ENCODE measurements at places on chromosomes 2 and 18.

GRCh38 chr2:223319601-223320000 lies 267.6 kb downstream of the KCNE4 start:
- DNase-seq = no peak

DNA sequence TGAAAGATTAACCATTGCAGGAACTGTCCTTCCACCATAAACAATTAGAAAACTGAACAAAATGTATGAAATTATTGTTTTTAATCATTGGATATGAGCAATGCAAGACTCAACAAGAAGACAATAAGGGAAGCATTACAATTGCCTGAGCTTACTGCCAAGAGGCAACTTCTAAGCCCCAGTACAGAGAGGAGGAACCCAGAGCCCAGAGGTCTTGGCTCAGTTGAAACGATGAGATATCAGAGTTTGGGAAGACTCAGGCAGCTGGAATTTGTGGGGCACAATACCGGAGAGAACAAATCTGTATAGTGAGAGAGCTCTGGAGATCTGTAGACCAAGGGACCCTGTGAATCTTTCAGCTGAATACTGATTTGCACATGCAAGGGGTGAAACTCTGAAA lies 80.6 kb upstream of the ZFP36L2 start:
- DNase-seq = no peak

DNA sequence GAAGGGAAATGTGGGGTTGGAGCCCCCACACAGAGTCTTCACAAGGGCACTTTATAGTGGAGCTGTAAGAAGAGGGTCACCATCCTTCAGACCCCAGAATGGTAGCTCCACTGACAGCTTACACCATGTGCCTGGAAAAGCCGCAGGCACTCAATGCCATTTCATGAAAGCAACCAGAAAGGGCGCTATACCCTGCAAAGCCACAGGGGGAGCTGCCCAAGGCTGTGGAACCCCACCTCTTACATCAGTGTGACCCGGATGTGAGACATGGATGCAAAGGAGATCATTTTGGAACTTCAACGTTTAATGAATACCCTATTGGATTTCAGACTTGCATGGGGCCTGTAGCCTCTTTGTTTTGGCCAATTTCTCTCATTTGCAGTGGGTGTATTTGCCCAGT lies 694.7 kb downstream of the CBLN2 start:
- DNase-seq = no peak

GRCh38 chr18:76823587-76824011 lies 1.2 kb downstream of the ZNF236 start:
- no peak for DNase-seq

DNA sequence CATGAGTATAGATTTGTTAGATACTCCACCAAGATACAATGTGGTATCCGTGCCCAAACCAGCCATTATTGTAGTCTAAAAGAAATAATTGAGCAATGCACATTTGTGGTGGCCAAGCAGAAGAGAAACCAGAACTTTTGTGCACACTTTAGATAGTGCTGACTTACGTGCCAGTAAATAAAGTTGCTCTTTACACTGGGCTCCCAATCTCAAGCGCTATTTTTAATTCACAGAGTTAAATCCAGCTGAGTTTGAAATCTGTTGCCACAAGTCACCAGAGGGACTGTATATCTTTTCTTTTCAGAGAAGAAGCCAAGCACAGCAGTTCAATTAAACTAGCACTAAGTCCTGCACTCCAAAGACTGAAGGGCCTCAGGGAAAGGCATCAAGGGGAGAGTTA lies 680.4 kb downstream of the TDRD15 start:
- DNase-seq = no peak

DNA sequence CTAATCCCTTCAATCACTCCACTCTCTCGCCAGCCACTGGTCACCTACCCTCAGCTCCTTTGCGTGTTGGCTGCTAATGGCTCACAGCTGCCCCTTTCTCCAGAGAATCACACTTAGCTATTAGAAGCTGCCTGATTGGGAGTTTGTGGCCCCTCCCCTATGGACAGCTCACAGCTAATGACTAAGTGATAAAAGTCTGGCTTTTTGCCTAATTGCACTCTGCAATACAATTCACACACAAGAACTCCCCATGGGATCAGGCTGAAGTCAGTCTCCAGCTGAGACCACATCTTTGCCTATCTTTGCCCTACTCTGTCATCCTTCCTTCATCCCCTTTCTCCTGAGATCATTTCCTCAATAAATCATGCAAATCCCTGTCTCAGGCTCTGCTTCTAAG lies 701.9 kb upstream of the RAB6C start:
- no peak for DNase-seq

DNA sequence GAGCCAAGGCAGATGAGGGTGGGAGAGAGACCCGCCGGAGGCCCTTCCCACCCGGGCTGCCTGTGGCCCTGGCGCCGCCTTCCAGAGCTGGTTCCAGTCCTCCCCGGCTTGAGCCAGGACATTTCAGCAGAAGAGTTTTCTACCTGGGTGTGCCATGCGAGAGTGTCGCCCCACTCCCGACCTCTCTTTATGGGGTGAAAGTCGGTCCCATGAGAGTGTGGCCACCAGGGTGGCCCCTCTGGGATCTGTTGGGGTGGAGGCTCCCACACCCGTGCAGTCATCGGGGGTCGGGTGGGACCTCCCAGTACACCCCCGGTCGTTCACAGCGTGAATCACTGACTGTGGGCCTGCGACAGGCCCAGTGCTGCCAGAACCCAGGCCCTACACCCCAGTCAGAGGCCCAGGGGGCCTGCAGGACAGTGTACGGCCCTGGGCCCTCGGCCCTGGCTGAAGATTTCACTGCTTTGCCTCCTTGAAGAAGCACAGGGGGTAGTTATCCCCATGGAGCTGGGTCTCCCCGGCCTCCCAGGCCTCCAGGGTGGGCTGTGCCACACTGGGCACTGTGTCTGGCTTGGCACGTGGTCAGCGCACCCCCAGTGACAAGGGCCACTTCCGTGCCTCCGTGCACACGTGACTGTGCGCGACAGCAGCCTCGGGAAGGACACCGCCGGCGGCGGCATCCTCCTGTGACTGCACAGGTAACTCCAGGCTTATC lies 5.9 kb downstream of the NFATC1 start:
- no peak for DNase-seq

- DNase-seq = no peak
These were observed 35.8 kb downstream of the SKOR2 start for GRCh38 chr18:47215554-47216138.

- no peak for DNase-seq
These were observed 296.6 kb downstream of the NAPG start for GRCh38 chr18:10822456-10822855.

GRCh38 chr2:169105476-169105875 lies 36.1 kb downstream of the DHRS9 start:
- no peak for DNase-seq

- no peak for DNase-seq
These were observed 29.2 kb downstream of the CAPN14 start for GRCh38 chr2:31188131-31188530.

DNA sequence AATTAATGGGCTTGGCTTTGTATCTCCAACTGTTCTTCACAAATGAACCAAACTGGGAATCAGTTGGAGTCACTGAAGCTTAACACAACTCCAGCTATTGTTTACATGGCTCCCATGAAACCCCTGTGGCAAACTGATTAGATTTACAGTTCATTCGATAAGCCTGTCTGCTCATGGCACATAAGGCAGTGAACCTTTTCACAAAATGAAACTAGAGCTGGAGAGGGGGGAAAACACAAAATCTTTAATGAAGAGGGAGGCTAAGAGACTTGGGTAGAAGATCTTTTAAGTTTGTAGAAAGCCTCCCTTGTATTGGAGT lies 11.6 kb upstream of the ITGA6 start:
- no peak for DNase-seq

DNA sequence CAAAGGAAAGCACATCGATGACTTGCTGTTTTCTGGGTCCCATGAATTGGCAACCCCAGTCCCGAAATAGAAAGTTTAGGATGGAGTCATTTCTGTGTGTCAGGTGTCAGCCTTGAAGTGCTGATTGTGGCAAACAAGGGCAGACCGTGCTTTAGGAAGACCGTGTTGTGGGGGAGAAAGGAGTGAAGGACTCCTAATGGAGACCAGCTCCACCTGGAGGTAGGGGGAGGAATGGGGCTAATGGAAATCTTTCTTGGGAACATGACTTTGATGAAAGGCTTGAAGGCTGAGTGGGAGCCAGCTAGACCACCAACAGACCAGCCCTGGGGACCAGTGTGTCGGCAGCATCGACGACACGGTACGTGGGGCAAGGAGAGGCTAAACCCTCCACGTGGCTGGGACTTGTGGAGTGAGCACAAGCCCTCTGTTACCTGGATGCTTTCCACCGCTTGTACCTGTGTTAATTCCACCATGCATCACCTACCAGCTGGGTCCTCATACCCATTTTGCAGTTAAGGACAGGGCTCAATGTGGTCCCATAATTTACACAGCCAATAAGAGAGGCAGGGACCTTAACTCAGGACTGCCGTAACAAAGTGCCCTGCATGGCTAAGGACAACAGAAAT lies 104.2 kb downstream of the SH3BP4 start:
- DNase-seq = peak; percentile 40

- DNase-seq = no peak
These were observed 659 bp downstream of the CHMP1B start for GRCh38 chr18:11851806-11852337.

DNA sequence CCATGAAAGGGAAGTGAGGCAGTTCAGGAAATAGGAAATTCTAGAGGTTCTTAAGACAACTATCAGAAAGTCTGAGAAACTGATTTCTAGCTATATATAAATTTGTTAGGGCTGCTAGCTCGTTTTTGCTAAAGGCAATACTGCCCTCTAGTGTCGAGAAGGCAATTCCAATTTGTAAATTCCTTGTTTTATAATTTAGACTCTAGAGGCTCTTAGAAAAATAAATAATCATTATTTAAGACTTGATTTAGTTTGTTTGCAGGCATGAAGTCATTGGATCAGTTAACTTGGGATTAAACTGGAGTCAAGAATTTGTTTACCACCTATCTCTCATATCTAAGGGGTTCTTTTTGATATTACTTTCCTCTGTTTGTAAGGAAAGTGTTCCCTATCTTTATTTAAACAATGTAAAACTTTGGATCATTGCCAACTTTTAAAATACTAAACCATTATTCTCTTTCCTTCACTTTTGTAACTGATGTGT lies 66.2 kb downstream of the ACVR2A start:
- no peak for DNase-seq

DNA sequence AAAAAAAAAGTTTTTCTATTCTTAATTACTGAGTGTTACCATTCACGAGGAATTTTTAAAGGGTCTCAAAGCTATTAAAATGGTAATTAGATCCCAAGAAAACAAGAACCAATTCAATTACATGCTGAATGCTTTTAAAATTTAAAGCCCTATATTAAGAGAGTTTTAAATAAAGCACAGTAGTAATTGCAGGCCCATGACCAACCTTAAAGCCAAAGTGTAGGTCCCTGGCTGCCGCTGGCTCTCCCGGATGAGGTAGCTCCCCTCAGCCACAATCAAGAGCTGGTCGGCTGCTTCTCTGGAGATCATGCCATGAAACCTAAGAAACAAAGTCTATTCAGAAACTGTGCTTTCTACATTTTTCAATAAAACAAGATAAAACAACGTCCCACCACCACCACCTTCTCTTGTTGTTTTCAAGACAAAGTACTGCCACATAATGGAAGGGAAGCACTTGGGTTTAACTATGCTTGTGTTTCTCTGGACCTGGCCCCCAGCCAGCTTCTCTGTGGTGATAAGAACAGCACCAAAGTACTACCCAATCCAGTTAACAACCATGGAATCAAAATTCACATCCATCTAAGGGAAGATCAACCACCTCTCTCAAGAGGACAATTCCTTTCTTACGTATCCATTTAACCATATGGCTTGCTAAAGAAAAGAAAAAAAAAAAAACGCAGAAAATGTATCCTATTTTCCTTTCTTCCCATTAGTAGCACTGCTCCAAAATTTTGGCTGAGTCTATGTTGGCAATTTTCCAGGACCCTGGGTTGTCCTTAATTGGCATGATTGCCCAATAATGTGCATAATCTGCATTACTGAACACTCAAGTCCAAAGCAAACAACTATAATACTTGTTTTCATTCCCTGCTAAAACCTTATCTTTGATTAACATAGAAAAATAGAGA lies 90.1 kb downstream of the CHN1 start:
- DNase-seq = no peak

DNA sequence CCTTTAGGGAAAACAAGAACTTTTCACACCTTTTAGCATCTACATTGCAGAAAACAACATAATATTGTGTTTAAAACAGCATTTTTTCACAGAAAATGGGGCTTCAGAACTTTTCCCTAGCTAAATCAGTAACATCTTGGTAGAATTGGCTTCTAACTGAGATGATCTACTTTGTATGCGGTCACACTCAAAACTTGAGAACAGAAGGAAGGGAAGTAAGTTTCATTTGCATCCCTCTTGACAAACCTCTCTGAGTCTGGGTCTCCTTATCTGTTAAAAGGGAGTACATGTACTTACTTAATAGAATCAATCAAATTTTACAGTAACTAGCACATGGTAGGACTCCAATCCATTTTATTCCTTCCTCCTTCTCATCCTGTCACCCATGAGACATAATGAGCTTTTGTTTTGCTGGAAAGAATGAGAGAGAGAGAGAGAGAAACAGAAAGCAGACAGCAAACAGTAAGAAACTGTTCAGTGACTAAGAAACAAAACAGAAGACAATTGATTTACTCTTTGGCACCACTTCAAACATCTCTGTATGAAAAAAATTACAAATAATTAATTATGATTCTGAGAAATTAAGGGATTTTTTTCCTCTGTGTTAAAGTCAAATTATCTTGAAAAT lies 387.3 kb downstream of the SATB2 start:
- no peak for DNase-seq

DNA sequence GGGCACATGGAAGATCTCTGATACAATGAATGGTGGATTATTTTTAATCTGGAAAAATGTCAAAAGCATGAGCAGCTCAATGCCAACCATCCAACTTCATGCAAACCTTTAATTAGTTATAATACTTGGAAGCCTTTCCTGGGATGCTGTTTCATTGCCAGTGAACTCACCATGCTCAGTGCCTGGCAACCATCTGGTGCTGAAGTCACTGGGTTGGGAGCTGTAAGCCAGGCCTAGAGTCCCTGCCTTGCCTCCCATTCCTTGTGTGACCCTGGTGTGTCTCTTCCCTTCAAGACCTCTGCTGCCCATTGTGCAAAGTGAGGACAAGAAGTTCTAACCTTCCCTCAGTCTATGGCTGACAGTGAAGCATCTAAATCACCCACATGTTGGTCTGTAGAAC lies 458.7 kb downstream of the RNF144A start:
- DNase-seq = no peak
